A549 (cell line): ENCODE measurements at places on chromosomes 12 and 14. TPM values are rescaled to one million over a fixed set of nuclear protein-coding genes. Genes with fewer than 3 reads are reported as not detected.

GRCh38 chr12:82635263-82635662 is 51.4 kb upstream of the TMTC2 start:
- DNase-seq: no peak

GRCh38 chr12:7961395-7962178 is 25.6 kb upstream of the SLC2A3 start:
- no peak for DNase-seq

DNA sequence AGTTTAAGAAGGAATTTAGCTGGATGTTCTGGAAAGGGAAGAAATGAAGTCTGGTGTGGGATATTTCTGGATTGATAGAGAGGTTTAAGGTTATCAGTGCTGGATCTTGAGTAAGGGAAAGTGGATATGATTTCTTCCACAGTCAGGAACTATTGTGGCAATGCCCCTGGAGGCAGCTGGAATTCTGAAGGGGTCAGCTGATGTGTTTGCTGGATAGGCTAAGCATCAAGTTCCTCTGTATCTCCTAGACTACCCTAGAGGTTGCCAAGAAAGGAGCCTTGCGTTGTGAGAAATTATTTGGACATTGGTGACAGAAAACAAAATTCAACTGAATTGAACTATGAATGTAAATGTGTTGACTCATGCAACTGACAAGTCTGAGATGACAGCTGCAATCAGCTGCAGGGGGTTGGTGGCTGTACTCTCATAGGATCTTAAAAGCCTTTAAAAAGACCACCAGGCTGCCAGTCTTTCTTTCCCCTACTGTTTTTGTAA is 244.4 kb downstream of the ATXN7L3B start:
- DNase-seq: no peak

DNA sequence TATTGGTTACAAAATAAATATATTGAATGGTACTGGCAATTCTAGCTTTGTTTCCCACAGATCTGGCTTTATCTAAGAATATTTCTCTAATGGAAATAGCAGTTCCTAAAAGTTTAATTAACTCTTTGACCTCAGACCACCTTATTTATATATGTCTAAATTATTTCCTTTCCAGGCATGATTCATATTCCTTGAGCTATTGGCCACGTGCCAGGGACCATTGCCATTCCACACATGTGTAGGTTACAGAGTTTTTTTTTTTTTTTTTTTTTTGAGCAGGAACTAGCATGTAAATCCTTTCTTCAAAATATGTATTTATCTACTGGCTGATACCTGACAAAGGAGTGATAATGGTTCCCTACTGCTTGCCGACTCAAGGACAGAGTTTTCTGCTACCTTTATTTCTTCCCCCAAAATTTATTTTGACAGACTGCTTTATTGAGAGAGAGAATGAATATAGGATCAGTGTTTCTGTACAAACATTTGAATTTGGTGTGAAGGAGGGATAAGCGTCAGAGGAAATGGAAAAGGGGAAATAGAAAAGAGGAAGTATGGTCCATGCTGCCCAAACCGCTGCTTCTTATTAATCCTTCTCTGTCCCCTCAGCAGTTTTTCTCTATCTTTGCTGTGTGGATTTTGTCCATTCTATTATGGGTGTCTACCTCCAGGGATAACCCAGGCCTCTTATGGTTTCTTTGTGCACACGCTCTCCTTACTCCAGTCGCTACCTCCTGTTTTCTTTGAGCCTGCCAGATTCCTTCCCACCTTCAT is 36.4 kb downstream of the PDE3A start:
- DNase-seq: no peak

ZNF385A gene
- 10.0 to 14.9 TPM (median 14.1 TPM) in 3 replicates for polyA plus RNA-seq
